ENCODE measurements at places on chromosomes 2 and 18.

GRCh38 chr2:105737980-105738657, 6.6 kb upstream of the NCK2 start:
- no peak for DNase-seq

GRCh38 chr2:16462958-16463357, 202.7 kb downstream of the CYRIA start:
- DNase-seq = no peak

DNA sequence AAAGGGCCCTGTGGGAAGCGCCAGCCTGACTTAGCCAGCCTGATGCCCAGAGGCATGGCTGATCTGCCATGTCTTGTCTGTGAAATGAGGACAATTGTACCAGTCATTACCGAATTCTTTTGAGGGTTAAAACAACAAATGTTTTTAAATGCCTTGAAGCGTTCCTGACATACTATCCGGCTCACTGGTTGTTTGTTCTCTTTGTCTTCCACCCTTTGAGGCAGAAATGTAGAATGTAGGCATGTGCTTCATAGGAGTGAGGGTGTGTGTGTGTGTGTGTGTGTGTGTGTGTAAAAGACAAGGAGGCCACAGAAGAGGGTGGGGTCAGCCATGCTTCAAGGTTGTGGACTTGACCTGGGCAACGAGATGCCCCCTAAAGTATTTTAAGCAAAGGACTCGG, 35.5 kb downstream of the TGFBRAP1 start:
- no peak for DNase-seq

GRCh38 chr18:54873884-54874255, 45.6 kb downstream of the RAB27B start:
- no peak for DNase-seq

GRCh38 chr2:214436470-214436869, 25.6 kb downstream of the VWC2L start:
- DNase-seq = no peak

DNA sequence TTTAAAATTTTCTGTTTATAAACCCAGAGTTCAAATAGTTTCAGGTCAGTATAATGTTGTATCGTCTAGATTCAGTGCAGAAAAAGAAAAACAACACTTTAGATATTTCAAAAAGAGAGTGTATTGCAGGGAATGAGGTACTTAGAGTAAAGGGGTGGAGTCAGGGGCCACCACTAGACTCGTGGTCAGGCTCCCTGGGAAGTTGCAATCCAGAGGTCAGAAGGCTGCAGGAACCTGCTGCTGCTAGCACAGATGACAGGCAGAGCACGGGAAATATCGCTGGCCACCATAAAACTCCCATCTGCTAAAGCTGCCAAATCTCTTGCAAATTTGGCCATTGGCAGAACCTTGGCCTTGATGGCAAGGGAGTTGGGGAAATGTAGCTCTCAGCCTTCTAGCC, 64.6 kb downstream of the THNSL2 start:
- DNase-seq = no peak

DNA sequence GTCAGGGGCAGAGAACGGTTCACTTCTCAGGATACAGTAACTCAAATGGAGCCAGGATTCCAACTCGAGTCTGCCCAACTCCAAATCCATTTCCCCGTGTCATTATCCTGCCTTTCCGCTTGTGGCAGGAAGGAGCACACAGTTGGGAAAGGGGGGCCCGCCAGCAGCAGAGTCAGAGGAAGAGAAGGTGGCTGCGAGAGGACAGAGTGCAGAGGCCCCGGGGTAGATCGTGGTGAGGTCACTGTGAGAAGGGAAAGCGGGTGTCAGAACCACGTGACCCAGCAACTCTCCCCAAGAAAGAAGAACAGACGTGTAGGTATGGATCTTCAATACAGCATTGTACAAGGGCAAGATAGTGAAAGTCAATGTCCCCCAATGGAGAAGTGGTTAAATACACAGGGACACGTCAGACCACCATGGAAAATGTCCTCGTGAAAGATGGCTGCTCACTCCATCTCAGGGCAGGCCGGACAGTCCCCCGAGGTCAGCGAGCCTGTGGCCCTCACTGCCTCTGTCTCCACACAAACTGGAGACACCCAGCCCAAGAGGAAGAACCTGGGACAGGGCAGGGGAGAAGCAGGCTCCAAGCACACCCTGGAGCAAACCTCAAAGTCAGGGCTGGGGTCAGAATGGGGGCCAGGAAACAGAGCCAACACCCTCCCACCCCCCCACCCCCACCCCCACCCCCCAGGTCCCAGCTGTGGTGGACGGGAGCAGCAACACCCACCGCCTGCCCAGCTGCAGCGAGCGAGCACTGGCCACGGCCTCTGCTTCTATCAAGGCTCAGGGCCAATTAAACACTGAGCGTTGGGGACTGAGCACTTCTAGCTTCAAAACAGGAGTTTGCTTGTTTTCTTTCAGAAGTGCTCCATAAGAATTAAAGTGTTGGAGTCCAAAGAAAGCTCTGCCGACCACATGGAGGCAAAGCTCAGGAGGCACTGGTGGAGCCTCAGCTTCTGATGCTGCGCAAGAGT, 92.7 kb downstream of the EIPR1 start:
- no peak for DNase-seq

DNA sequence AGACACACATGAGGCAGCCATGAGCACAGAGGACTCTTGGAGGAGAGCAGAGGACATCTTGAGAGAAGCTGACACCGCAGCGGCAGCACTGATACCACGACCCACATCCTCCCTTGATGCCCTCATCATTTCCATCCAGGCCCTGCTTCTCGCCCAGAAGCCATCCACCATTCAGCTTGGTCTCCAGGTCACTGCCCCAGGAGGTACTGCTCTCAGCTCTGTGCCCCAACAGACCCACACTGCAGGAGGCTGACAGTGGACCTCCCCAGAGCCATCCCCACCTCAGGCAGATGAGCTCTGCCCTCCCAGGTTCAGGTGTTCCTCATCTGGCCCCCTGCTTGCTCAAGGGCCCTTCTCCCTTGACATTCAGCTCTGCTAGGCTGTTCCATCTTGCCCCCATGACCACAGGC, 74.9 kb downstream of the ACKR3 start:
- no peak for DNase-seq

Data from nucleus accumbens (tissue), 56 donors.